Activated CD8-positive, alpha-beta T cell treated with anti-CD3 and anti-CD28 coated beads for 36 hours (primary cell): ENCODE measurements at places on chromosomes 2 and 18. TPM values are rescaled to one million over a fixed set of nuclear protein-coding genes. Genes with fewer than 3 reads are reported as not detected.

Gene MDH1B
- 0.56 TPM for total RNA-seq

Gene TMEM127
- 15.0 TPM for total RNA-seq

Gene FN1
- not detected for total RNA-seq

Gene OSBPL6
- total RNA-seq: 2.5 TPM

Gene AKAIN1
- total RNA-seq: not detected

Gene SRD5A2
- total RNA-seq: not detected

Gene ALPI
- total RNA-seq: not detected

DNA sequence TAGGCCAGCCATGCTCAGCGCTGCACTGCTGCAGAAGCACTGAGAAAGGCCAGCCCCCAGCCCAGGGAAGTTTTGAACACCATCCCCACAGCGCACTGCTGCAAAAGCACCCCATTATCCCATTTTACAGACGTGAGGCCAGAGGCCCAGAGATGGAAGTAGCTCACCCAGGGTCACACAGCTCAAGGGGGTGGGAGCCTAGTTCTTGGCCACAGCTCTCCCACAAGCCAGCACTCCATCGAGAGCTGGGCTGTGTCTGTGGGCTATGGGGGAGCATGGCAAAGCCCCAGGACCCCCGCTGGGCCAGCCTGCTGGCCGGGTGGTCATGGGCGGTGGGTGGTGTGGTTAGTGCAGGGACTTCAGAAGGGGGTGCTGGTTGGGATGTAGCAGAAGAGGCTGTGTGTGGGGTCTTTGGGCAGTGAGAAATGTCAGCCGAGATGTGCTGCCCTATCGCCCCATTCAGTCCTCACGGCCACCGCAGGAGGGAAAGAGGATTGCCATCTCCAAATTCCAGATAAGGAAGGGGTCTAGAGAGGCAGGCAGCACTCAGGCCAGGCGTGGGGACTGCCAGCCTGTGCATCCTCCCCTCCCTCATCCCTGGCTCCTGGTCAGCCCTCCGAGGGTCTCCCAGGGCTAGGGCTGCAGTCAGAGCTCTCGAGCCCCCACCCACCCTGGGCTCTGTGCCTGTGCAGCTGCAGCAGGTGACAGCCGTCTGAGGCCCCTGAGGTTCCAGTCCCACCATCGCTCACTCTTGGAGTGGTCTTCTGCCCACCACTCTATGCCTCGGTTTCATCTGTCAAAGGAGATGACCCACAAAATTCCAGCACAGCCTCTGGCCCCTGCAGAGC lies 17.0 kb upstream of the GPR17 start:
- DNase-seq: no peak

DNA sequence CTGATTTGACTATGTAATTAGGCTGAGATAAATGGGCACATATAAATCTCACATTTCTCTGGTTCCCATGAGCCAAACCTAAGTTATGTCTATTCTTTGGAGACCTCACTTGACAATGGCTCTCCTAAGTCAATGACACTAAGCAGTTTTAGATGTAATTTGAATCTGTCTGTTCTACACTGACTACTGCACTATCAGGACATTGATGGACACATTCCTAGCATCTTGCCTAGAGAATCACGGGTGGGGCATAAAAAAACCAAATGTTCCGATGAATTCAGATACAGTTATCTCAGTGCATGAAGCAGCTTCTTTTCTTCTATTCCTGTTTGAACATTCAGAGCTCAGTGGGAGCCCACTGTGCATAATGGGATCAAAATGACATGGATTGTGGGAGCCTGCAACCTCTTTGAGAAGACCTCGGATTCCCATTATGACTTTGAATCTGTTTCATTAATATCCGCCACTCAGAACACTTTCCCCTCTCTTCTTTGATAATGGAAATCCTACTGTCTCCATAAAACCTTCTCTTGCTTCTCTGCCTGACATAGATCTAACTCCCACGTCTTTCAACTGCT lies 110.8 kb downstream of the FSHR start:
- DNase-seq: no peak

DNA sequence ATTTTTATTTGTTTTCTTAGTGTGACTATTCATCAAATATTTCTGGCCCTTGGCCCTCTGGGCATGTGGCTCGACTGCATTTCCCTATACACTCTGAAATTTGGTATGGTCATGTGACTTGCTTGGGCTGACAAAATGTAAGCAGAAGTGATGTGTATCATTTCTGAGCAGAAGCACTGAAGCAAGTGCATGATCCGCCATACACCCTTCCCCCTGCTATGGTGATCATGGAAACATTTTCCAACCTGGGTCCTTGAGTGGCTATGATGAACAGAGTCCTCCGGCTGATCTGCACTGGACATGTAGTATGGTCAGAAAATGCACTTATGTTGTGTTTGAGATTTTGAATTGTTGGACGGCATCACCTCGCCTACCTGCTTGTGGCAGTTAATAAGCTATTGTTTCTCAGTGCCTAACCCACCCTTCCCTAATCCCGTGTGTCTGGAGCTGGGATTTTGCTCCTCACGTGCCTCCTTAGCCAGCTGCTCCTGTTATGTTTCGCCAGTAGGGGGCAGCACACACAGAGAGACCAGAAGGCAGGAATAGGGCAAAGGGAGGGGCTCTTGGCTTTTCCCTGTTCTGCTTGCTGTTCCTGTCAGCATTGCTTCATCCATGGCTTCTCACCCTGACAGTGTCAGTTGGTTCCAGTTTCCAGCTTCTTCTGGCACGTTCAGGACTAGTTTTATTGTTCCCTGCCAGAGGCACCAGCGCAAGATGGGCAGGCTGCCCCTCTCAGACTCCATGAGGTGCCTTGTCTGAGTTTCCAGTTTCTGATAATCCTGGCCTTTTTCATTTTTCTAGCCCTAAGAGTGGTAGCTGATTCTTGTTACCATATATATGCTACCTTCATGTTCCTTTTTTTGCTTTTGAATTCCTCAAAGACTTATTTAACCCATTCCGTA lies 207.4 kb downstream of the ARL6IP6 start:
- peak; percentile 64 for DNase-seq

DNA sequence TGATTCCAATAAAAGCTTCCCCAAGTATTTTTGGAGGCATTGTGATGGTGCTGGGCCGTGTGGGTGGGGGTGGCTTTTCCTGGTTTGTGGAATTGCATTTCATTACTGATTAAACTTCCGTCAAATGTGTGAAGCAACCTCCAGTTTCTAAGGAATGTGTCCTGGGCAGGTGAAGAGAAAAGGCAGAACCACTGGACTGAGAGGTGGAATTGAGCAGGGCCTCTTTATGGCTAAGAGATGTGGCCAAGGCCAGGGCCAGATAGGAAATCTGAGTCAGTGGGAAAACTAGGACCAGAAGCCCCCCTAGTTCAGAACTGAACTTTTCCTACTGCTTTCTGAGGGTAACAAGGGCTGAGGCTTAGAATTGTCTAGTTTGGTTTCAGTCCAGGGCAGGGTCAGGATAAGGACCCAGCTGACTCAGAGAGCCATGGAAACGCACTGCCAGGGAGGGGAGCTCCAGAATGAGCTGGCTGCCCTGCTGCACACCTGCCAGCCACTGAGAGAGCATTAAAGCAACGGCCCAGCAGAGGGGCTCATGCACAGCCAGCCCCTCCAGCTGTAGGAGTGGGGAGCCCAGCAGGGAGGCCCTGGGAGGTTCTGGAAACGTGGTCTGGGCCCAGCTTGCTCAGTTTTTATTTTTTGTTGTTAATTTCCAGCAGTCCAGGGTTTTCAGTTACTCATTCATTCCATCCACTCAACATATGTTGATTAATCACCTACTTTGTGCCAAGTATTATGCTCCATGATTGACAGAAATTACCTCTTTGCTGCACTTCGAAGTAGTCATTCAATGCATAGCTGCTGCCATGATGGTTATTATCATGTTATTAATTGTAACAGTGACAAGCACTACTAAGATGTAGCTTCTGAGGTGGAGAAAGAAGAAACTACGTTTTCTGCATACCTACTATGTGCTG lies 156.1 kb downstream of the MSH2 start:
- DNase-seq: no peak

DNA sequence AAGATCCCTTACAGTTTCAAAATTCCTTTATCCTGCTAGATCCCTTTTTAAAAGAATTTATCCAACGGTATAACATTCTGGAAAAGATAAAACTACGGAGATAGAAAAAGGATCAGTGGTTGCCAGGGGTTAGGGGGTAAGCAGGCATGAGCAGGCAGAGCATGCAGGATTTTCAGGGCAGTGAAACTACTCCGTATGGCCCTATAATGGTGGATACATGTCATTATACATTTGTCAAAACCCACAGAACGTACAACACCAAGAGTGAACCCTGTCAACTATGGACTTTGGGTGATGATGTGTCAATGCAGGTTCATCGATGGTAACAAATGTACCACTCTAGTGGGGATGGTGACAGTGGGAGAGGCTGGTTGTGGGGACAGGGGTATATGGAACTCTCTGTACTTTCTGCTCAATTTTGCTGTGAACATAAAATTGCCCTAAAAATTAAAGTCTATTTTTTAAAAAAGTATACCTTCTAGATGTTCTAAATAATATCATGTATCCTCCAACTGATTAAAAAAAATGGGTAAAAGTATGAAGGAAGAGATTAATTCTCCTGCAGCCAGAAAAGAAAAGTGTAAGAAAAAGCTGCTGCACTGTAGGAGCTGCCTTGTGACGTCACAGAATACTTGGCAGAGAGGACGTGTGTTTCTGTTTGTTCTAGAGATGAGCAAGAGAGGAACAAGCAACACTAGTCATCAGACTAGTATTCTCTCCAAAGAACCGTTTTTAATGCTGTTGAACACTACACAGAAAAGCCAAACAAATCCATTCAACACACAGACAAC lies 23.6 kb downstream of the ANKRD44 start:
- DNase-seq: peak; percentile 70

GRCh38 chr2:197072533-197072932 lies 146.0 kb upstream of the PGAP1 start:
- DNase-seq: no peak

- DNase-seq: peak; percentile 60
Measured at GRCh38 chr2:29528891-29529520, 392.4 kb downstream of the ALK start.

DNA sequence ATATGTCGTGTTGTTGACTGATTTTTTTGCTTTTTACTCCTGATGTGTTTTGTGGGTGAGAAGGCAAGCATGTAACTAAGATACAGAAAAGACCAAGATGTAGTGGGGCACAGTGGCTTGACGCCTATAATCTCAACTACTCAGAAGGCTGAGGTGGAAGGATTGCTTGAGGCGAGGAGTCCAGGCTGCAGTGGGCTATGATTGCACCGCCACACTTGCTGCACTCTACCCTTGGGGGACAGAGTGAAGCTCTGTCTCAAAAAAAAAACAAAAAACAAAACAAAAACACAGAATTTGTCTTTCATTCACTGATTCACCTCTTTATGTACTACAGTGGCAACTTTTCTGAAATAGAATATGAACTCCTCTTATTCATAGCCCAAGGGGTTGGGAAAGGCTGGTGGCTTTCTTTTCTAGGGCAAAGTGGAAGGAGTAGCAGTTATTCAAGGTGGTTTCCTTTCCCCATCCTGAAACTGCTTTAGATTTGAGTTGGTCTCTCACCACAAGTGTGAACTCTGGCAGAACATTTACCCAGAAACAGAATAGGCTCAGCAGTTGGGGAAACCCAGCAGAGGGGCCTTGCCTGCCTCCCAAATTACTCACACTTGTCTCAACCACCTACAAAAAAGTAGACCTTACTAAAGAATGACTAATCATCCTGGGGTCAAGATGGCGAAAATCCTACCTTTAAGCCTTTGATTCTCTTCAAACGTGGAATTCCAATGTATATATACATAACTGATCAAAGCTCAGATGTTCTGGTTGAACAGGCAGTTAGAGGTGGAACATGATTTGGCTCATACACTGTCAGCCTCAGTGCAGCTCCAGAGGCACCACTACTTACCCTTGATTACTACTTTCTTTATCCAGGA lies 6.5 kb downstream of the TANK start:
- peak; percentile 87 for DNase-seq

DNA sequence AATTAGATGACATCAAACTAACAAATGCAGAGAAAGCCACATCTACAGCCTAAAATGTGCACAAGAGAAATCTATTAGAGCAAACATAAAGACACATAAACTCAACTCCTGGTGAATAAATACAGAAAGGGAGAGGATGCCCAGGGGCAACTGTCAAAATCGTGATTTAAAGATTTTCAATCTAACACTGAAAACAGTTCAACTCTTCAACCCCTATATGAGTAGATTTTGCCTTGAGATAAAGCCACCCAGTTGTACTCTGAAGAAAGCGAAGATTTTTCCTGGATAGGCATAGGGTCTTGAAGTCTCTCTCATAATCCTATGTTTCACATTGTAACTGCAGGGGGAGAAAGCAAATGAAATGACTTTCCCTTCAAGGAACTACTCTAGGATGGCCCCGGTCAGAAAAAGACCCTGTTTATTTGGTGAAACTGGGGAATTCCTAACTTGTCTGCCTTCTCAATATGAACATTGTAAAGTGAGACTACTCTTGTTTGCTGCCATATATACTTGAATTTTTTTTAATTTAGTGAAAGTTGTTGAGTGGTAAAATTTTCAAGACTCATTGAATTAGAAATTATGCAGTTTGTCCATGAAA lies 226.7 kb downstream of the ERBB4 start:
- DNase-seq: no peak

GRCh38 chr2:165675551-165675968 lies 118.5 kb downstream of the GALNT3 start:
- no peak for DNase-seq
